ENCODE measurements at places on chromosomes 1 and 21. TPM values are rescaled to one million over a fixed set of nuclear protein-coding genes. Genes with fewer than 3 reads are reported as not detected.

GRCh38 chr1:244235157-244235556 lies 184.1 kb downstream of the ZBTB18 start:
- DNase-seq: no peak

DNA sequence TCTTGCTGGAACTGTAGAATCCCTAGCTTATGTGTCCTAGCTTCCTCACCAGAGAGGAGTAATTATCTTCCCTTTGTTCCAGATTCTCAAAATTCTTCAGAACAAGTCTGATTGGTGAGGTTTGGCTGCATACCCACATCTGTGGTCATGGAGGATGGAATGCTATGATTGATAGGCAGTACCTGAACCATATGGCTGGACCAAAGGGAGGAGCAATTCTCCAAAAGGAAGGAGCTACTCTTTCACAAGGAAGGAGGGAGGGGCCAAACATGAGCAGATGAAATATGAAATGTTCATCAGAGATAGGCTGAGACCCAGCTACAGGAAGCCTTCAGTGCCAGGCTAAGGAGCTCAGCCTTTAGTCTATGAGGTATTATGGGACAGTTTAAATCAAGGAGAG lies 5.0 kb upstream of the RNF19B start:
- no peak for DNase-seq

- DNase-seq: no peak
These were observed 35.1 kb downstream of the LRRC38 start for GRCh38 chr1:13478692-13479091.

GRCh38 chr1:153985341-153985912 lies 712 bp downstream of the RAB13 start:
- peak; percentile 69 for DNase-seq

DNA sequence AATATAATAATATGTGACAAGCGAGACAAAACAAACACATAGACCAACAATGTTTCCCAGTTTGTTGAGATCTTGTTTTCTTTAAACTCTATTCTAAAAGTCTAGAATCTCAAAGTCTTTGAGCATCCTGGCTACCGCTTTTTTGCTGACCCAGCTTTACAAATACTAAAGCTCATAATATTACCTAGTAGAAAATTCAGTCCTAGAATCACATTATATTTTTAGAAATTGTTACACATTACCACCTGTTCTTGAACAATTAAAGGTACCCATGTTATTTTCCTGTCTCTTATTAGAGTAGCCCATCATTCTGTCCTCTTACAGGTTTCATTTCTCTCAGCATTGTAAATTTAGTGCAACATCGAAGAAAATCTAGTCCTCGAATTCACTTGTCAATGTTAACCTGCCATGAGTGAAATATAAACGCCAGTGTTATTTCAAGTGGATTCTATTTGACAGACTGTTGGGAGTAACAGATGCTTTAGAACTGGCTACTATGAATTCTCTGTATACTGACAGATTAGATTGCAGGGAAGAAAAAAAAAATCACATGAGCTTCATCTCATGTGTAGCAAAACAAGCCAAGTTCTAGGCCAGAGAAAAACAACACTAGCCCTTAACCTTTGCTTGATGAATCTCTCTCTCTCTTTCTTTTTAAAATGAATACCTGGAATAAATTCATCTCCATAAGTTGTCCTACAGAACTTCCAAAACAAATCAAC lies 851.2 kb upstream of the ADAMTS5 start:
- no peak for DNase-seq

DNA sequence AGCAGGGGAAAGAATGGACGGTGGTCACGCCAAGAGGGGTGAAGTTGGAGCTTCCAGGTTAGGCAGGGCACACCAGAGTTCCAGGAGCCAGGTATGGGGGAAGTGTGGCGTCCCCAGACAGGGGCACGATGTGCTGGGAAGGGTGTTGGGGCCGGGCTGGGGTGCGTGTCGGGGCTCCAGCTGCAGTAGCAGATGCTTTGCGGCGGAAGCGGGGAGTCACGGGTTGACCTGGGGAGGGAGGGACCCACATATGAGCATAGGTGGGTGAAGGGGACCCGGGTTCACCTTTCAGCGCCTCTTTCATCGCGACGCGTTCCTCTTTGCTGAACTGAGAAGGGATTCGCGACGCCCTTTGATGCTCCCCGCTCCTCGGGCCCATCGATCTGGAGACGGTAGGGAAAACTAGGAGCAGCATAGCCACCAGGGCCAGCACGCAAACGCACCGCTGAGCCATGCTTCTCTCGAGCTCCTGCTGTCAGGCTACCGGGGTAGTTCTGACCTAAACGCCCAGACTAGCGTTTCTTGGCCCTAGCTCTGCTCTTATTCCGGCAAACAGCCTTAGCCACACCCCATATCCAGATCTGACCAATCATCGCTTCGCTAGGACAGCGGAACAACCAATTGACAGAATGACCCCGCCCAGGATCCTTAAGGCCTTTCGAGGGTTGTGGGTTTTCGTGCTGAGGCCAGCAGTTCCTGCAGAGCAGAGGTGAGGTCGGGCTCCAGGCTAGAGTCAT lies at the start of gene PM20D1:
PM20D1 (minus strand) TSS at position 514 of the 737 bp plus-strand sequence; CDS start at position 454, 60 bp downstream.
- peak; percentile 73 for DNase-seq

DNA sequence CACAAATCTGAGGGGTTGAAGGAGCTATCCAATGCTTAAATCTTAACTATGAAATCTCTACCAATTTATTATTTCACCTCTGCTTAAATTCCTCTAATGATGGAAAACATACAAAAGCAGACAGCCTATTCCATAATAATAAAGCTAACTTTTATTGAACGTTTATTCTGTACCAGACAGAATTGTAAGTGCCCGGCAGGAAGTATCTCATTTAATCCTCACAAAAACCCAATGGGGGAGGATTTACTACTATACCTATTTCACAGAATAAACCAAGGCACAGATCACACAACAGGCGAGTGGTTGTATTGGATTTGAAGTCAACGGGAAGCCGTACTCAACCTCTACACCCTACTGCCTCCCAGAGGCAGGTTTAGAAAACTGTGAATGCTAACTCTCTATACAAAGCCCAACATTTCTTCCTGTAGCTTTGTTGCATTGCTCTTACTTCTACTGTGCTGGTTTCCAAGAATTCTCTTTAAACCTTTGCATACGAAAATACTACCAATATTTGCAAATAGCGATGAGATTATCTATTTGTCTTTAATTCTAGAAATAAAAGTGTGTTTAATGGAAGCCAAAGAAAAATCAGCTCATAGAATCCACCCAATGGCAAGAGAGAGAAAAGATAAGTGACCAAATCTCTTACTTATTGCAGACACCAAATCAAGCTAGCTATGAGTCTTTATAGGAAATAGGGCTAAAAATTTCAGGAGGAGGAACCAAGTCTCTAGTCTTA lies 33.5 kb upstream of the C1orf53 start:
- no peak for DNase-seq

DNA sequence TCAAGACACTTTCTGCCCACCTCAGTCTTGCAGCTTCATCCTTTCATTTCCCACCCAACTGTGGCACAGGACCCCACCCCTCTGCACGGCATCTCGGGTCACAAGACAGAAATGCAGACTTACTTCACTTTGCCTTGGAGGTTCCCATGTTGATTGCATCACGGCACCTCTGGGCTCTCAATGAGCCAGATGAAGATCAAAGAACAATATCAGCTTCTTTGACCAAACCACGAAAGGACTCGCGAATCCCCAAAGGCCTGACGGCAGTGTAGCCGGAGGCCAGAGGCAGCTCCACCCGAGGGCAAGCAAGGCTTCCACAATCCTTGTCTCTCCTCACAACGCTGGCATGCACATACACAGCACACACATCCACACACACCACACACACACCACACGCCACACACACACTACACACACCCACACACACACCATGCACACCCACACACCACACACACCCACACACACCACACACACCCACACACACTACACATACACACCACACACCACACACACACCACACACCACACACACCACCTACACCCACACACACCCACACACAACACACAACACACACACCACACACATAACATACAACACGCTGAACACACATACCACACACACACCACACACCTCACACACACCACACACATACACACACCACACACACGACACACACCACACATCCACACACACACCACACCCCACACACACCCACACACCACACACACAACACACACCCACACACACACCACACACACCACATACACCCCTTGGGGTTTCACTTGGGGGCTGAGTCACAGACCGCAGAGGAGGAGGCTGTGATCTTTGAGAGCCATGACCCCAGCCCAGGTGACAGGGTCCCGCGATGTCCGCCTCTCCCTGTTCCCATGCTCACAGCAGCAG lies 35.8 kb downstream of the UBASH3A start:
- no peak for DNase-seq

DNA sequence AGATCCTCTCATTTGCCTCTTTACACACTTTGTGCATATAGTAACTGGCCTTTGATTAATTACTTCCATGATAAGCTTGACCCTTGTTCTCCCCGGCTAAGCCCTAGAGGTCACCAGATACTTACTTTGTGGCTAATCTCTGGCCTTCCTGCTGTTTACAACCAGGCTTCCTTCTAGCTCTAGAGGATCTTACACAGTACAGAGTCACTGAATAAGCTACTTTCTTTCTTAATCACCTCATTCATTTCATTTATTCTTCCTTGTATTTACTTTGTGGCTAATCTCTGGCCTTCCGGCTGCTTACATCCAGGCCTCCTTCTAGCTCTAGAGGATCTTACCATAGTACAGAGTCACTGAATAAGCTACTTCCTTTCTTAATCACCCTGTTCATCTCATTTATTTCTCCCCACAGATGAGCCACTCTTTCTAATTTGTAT lies 144.3 kb upstream of the C1orf21 start:
- no peak for DNase-seq

DNA sequence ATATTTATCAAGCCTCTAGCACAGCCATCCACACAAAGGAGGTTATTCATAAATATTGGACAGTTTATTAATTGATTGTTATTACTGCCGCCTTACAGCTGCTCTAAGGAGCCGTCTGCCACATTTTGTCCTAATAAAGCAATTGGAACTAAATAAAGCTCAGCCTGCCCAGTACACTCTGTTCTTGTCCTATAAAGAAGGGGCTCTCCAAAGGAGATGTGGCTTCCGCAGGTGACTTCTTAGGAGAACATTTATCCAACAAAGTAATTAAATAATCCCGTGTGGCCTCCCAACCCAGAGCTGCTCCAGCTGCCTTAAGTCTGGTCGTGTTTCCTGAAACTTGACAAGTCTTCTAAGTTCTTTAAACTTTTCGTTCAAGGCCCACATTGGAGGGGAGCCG lies 497.7 kb downstream of the NPHP4 start:
- DNase-seq: no peak

GRCh38 chr1:242120432-242120831 lies 121.5 kb upstream of the MAP1LC3C start:
- DNase-seq: no peak

DNA sequence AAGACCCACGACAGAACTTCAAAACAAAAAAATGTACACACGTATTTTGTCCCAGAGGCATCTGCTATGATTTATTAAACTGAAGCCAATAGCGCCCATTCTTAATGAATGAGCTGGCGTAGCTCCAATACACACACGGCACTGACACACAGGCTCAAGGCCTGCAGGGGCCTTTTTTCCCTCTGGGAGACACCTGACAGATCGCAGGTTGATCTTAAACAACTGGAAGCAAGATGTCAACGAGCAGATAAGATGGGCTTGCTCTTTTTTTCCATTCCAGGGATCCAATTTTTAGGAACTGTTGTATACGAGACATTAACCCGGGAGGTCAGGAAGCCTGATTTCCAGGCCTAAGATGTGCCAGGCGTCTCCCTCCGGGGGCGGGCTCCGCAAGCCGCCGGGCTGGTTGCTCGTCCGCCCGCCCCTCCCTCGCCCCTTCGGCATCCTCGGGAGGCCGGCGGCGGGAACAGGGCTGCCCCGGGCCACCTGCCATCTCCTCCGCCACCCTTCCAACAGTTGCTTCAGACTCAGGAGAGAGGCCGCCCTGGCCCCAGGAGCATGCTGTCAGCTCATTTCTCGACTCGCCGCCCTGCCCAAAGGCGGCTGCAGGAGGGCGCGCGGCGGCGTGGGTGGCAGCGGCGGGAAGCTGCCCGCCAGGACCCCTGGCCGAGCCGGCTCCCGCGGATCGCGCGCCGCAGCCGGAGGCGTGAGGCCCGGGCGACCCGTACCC lies 735 bp downstream of the TTC13 start:
- peak; percentile 27 for DNase-seq

GRCh38 chr1:215971793-215972441 lies 404.8 kb downstream of the KCTD3 start:
- no peak for DNase-seq

DNA sequence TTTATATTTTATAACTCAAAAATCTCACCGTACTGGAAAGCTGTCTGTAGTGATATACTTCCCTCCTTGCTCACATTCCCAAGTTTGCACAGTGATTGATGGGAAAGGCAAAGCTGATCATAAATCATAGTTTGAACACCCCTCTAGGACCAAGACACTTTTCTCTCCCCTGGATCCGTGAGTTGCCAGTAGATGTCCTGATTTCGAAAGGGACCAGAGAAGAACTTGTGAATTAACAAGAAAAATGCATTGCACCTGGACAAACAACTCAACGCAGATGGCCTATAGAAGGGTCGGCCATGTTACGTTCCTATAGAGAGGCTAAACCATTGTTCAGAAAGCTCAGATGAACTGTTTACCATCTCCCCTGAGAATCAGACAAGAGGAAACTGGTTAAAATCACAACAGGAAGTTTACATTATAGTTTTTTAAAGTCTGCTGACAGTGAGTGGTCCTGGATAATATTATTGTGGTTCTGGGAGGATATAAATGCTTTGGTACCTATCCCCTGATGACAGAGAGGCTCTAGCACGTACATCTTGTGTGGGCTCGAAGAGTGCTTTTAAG lies 124.0 kb upstream of the SLC45A1 start:
- no peak for DNase-seq

DNA sequence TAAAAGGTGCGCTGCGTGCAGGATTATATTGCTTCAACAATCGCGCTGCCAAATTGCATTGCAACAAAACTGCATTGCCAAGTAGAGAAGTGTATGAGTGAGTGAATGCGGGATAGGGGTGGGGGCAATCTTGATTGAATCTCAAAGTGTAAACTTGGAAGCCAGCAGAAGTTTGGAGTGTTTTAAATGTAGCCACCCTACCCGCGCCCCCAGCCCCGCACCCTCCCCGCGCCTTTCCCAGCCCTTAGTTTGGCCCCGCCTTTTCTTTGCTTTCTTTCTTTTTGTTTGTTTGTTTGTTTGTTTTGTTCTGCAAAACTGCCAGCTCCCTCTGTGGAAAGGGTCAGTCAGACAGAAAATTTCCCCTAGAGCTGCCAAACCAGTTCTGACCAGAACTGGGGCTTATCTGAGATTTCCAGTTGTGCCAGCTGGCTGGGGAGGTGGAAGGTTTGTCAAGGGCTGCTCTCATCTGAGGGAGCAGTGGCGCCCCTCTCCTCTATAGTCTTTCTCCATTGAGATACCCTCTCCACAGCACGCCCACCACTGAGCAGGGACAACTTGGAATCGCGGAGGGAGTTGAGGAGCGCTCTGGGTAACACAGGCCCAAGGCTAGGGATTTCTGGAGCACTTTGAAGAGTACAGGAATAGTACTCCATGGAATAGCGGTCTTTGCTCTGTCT lies 666 bp upstream of the BEND5 start:
- DNase-seq: no peak

- DNase-seq: no peak
These were observed 80.8 kb downstream of the CAMK2N1 start for GRCh38 chr1:20405051-20405754.

GRCh38 chr1:85692730-85693314 lies 15.4 kb downstream of the ZNHIT6 start:
- no peak for DNase-seq

The KCNC4 gene
- total RNA-seq: 15.0 TPM

The PGLYRP4 gene
- not detected for total RNA-seq

The AKR7A3 gene
- total RNA-seq: 2.0 TPM

The SELENBP1 gene
- total RNA-seq: 117 TPM

The VN1R5 gene
- not detected for total RNA-seq

The AGT gene
- 2.7 TPM for total RNA-seq

The DCST1 gene
- total RNA-seq: 0.72 TPM

The SH2D5 gene
- total RNA-seq: 1.8 TPM

The CASQ2 gene
- 6.2 TPM for total RNA-seq

All from ovary (tissue), 10 donors.